A549 treated with RU486 at 1 μM for 4 hours (cell line): ENCODE measurements at places on chromosomes 4 and X. TPM values are rescaled to one million over a fixed set of nuclear protein-coding genes. Genes with fewer than 3 reads are reported as not detected.

SLC7A11 gene
- total RNA-seq = 15.2 to 33.5 TPM (median 32.5 TPM) in 5 replicates

EFHC2 gene
- total RNA-seq = 0.21 to 0.42 TPM (median 0.27 TPM) in 5 replicates

RASSF6 gene
- total RNA-seq = 0.54 to 1.1 TPM (median 0.90 TPM) in 5 replicates

ZXDA gene
- 1.3 to 1.9 TPM (median 1.6 TPM) in 5 replicates for total RNA-seq

MCF2 gene
- total RNA-seq = 0.05 to 0.08 TPM in 2 of 5 replicates, not detected in the others
